Hematopoietic multipotent progenitor cell treated with erythropoietin and hydrocortisone succinate and interleukin-3 and kit ligand, for 4 days (in vitro differentiated cells): ENCODE measurements at places on chromosomes 16 and 17.
A peak's percentile ranks its signal among the peaks of the same experiment; 100 is the strongest.

DNA sequence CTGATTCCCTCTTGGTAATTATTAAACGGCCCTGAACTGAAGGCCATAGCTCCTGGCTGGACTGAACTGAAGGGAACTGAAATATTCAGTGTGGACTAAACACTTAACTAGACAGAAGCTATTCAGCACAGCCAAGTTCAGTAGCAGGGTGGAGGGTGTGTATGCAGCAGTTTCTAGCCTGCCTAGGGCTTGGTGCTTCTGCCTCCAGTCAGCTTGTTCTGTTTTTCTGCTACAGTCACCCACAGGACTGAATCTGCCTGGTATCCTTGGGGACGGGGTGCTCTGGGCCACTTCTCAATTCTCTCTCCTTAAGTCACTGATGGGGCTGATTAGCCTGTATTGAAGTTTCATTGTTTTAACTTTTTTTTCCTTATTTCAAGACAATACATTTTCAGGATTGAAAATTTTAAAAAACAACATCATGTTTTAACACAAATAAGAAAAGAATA, 77.1 kb downstream of the WWP2 start:
- no peak for DNase-seq

GRCh38 chr16:67236563-67237395, 9.8 kb downstream of the TMEM208 start:
- peak; percentile 91 for DNase-seq

DNA sequence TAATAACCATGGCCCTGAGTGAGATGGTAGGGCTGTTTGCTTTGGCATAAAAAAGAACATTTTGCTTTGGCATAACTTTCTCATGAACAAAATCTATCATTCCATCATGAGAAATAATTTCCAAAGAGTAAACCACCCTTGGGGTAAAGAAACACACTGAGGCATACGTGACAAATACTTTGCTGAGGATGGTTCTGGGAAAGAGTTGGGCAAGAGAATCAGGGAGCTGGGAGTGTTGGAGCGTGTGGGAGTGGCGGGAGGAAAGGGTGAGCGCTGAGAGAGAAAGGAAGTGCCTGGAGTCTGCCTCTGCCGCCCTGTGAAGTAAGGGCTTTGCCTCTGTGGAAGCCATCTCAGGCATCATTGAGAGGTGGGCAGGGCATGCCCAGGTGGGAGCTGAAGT, 60.2 kb upstream of the ARHGAP44 start:
- DNase-seq: no peak

- DNase-seq: peak; percentile 64
Measured at GRCh38 chr17:67629971-67630320, 87.8 kb upstream of the NOL11 start.

- no peak for DNase-seq
Measured at GRCh38 chr16:30407804-30408534, 563 bp downstream of the ZNF771 start.

DNA sequence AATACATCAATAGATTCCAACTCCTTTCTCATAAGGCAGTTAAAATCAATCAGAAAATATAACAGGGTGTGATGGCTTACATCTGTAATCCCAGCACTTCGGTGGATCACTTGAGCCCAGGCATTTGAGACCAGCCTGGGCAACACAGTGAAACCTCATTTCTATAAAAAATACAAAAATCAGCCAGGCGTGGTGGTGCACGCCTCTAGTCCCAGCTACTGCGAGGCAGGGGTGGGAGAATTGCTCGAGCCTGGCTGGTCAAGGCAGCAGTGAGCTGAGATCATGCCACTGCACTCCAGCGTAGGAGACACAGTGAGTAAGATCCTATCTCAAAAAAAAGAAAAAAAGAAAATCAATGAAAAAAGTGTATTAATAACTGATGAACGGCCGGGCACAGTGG, 258.6 kb downstream of the NTN1 start:
- DNase-seq: no peak

GRCh38 chr16:67555795-67556212, 6.5 kb upstream of the CTCF start:
- DNase-seq: peak; percentile 43

DNA sequence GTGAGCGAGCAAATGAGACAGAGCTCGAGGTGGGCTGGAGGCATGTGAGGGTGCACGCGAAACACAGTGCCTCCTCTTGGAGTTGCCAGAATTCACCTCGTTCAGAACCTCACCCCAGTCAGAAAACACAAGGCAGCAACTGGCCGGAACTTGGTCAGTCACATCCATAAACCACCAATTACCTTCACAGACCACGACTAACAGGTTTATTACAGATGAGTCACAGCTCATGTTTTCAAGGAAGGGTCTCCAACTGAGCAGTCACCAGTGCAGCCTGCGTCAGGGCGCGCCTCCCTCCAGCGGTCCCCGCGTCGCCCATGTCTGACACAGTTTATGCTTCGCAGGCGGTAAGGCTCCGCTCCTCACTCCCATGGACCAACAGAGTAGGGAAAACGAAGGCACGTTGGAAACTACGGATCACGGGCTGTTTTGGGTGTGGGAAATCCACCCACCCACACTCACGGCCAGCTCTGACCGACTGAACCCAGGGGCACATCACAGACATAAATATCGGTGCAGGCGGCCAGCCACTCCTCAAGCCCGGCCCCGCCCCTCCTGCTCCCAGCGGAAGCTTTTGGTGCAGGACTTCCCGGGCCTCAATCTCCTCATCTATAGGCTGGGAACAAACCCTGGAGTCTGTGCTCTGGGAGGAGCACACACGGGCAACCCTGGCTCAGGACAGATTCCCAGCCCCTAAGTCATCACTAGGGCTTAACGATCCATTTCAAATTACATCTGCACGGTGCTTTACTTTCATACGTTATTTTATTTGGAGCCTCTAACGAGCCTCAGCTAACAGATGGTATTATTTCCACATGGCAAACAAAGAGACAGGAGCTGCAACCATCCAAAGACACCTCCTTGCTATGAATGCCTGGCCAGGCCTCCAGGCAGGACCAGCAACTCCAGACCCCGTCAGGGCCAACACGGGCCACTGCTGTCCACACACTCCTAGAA, 126.3 kb downstream of the ZNF778 start:
- no peak for DNase-seq

- DNase-seq: no peak
Measured at GRCh38 chr17:74977802-74978201, 5.2 kb upstream of the HID1 start.

GRCh38 chr17:48567209-48567608, 10.9 kb downstream of the HOXB4 start:
- no peak for DNase-seq

- DNase-seq: no peak
Measured at GRCh38 chr16:66925322-66925840, at the start of gene RRAD. RRAD (minus strand) TSS chr16:66925535; CDS start chr16:66925179, 356 bp downstream.

GRCh38 chr16:27740496-27741201, 190.7 kb downstream of the KATNIP start:
- DNase-seq: no peak

GRCh38 chr17:73261617-73261951, at the start of gene CPSF4L:
CPSF4L (minus strand) TSS chr17:73261880; CDS start chr17:73261818, 62 bp downstream.
- no peak for DNase-seq

DNA sequence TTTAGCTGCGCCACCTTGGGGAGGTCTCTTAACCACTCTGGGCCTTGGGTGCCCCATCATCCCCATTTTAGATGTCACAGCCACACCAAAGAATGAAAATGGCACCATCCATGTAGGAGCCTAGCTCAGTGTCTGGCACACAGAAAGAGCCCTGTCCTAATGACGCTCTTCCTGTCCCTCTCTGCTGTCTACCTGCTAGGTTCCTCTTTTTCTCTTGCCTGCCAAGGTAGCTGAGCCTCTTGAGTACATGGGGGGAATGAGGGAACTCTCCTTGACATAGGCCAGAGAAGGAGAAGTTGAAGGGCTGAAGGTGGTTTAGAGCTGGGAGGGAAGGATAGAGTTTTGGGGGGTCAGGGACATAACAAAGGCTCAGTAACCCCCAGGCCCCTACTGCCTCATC, 1.8 kb downstream of the RUNDC3A start:
- no peak for DNase-seq

GRCh38 chr16:56246051-56246817, 54.9 kb downstream of the GNAO1 start:
- no peak for DNase-seq

- no peak for DNase-seq
Measured at GRCh38 chr17:61420052-61420451, 20.4 kb downstream of the TBX2 start.

GRCh38 chr17:82959242-82959930, 119.6 kb upstream of the ZNF750 start:
- no peak for DNase-seq

DNA sequence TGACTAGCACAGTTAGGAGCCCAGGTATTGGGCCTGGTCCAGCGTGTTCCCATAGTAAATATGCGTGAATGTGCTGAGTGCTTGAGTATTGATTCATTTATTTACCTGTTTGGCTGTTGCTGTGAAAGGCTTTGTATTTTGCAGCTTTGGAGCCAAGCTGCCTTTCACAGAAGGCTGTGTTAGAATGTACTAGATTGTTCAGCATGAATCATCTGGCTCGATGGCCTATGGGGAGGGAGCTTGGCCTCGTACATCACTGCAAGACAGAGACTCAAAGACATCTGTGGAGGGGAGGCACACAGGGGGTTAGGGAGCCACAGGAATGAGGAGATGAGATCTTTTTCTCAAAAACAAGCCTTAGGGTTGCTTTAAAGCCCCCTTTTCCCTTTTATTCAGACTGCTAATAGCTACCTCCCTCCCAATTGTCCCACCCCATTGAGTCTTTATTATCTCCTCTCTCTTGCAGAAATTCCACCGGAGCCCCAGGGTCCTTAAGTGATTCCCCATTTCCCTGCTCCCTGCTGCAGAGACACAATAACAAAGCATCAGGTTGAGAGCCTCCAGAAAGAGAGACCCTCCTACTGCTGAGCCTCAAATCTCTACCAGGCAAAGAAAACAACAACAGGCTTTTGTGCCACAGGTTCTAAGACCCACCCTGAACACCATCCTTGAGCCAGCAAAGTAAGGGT, 307.2 kb downstream of the ABCC12 start:
- no peak for DNase-seq

DNA sequence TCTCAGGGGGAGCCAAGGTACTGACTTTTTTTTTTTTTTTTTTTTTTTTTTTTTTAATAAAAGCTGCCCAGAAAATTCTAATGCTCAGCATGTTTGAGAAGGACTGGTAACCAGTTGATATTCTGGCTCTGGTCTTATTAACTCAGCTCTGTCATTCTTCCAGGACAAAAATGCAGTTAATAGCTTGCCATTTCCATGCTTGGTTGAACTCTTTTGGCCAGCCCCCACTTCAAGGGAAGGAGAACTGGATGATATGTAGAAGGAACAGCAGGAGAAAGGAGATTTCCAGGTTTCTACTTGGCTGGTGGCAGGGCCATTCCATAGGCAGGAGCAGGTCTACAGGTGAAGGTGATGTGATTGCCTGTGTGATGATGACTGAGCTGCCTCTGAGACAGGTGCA, 59.2 kb upstream of the TANC2 start:
- DNase-seq: no peak

GRCh38 chr17:29982991-29983653, 41.7 kb downstream of the EFCAB5 start:
- no peak for DNase-seq

DNA sequence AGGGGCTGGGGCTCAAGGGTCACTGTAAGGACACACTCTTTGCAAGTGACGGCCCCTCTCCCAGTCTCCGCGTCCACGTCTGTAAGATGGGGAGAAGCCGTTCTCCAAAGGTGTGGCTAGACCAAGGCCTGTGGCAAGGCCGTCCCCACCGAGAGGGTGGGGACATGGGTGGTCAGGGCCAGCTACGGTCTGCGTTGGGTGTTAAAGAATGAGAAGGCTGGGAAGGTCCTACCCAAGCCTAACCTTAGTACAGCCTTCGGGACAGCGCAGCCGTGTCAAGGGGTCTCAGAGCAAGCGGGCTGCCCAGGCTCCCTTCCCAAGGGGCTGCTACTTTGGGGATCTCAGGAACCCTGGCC, 1.9 kb downstream of the C1QTNF8 start:
- no peak for DNase-seq

- DNase-seq: peak; percentile 61
Measured at GRCh38 chr17:75181608-75182318, 996 bp downstream of the SUMO2 start.

DNA sequence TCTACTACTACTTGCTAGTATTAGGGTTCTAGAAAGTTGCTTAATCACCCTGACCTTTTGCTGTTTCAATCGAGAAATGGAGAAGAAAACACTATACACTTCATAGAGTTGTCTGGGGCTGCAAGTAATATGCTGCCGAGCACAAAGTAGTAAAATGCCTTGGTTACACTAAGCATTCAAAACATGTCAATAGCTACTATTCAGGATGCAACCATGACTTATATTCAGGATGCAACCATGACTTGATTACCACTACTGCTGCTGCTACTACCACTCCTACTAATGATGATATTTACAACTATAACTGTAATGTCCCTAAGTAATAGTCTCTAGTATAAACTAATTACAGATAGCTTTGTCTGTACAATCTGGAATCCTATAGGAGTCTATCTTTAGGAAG, 35.3 kb downstream of the ADAMTS18 start:
- DNase-seq: no peak

- no peak for DNase-seq
Measured at GRCh38 chr16:77385481-77385880, 49.4 kb downstream of the ADAMTS18 start.

DNA sequence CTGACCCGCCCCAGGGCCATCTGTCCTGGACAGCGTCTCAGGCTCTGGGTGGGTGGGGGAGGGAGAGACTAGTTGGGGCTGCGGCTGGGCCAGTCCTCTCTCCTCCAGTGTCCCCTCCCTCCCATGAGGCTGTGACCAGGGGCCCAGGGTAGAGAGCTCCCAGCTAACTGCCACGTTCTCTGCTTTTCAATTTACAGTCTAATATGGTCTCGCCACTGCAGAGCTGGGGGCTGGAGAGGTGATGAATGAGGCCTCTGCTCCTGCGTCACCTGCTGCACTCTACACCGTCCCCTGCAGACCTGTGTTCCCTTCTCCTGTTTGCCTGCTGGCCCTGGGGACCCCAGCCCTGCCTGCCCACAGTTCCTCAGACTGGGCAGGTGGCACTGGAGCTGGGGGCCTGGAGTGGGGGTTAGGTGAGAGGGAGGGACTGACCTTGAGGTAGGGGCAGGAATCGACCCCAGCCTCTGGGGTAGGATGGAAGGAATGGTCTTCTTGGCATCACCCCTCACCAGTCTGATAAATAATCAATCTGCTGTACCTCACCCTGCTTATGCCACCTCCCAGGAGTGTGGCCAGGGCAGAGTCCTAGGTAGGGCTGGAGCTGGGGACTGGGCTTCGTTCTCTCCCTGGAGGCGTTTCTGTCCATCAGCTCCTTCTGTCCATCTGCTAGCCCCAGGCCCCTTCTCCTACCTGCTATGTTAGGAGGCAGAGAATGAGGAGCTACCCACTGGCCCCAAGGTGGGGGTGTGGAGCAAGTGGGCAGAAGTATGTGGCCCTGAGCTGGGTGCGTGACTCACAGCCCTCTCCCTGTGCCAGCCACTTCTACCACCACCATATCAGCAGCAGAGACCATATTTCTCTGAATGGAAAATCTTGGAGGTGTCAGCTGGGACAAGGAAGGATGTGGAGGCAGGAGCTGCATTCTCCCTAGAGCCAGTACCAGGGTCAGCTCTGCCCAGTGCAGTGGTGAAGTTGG, 12.9 kb downstream of the SEZ6 start:
- no peak for DNase-seq

DNA sequence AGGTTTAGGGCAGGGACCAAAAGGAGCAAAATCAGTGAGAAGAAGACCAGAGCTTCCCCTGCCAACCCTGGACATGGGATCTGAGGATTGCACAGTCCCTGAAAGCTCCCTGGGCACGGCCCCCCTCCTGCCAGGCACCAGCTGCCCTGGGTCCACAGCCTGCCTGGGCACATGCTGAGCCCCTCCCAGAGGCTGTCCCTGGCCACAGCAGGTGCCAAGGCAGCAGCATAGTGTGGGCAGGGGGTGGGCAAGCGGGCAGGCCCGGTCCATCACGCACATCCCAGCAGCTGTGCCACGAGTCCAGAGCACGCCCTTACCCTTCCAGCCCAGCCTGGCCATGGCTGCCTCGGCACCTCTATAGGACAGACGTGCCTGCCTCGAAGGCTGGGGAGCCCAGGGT, 12.7 kb downstream of the SCN4A start:
- DNase-seq: no peak
